Effector CD8-positive, alpha-beta T cell (primary cell): ENCODE measurements at places on chromosomes 7 and 10.

GRCh38 chr7:77910124-77910523, 111.6 kb downstream of the PHTF2 start:
- no peak for DNase-seq

DNA sequence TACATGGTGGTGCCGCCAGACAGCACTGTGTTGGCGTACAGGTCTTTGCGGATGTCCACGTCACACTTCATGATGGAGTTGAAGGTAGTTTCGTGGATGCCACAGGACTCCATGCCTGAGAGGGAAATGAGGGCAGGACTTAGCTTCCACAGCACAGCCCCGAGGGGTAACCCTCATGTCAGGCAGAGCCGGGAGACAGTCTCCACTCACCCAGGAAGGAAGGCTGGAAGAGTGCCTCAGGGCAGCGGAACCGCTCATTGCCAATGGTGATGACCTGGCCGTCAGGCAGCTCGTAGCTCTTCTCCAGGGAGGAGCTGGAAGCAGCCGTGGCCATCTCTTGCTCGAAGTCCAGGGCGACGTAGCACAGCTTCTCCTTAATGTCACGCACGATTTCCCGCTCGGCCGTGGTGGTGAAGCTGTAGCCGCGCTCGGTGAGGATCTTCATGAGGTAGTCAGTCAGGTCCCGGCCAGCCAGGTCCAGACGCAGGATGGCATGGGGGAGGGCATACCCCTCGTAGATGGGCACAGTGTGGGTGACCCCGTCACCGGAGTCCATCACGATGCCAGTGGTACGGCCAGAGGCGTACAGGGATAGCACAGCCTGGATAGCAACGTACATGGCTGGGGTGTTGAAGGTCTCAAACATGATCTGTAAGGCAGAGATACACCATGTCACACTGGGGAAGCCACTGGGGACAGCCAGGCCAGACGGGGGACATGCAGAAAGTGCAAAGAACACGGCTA, 104.6 kb upstream of the TNRC18 start:
- DNase-seq, result no peak

- no peak for DNase-seq
Observed at GRCh38 chr7:144786079-144786478, 49.8 kb downstream of the TPK1 start.

DNA sequence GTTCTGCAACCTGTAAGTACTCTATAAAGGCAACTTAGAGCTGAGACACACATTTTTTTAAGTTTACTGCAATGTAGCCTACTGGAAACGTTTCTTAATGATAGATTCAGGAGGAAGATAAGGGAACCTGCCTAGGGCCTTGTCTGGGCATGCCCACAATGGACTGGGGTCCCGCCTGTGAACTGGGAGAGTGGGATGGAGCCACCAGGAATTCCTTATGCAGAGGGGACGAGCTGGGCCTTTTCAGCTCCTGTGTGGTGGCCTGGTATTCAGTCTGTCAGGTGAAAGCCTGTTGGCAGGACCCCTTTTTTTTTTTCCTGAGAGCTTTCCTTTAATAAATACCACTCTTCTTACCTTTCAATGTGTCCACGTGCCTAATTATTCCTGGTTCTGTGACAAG, 384.4 kb upstream of the ZWINT start:
- no peak for DNase-seq

DNA sequence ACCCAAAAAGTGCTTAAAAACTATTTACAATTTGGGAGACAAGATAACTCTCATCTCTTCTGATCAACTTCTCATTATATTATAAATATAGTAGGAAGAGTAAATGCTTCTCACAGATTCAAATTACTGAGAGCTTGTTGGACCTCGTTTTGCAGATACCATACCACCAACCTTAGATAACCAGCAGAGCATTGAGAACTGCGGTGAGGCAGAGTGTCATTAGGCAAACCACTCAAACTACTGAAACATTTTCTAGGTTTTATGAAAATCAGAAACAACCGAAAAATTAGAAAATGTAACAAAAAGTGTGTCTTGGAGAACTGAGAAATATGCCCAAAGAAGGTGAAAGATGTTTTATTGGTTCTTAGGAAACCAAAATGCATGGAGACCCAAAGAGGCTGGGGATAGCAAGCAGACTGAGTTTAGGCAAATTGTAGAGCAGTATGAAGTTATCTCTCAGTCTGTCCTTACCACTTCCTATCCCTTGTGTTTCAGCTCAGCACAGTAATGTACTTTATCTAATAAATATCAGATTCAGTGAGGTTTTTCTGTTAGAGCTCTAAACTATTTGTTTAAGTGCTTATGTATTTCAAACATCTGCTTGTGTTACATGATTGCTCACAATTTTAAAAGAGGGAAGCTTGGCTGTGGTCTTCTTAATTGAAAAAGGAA, 77.9 kb downstream of the HECTD2 start:
- DNase-seq, result no peak

GRCh38 chr7:30212701-30213111, 71.7 kb upstream of the ZNRF2 start:
- no peak for DNase-seq

DNA sequence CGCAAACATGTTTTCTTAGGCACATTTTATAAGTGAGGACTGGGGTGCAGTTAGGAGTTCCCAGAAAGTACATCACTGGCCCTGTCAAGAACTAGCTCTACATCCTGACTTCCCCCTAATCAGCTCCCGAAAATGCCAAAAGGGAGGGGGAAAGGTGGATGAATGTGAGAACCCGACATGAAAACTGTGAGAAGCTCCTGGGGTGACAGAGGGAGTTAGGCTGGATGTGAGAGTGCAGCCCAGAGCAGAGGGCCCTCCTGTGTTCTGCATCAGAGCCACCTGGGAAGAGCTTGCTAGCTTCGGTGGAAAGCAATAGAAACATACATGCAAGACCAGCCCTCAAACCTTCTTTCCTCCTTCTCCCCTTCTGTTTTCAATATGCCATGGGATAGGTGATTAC, 30.5 kb upstream of the SEM1 start:
- no peak for DNase-seq

DNA sequence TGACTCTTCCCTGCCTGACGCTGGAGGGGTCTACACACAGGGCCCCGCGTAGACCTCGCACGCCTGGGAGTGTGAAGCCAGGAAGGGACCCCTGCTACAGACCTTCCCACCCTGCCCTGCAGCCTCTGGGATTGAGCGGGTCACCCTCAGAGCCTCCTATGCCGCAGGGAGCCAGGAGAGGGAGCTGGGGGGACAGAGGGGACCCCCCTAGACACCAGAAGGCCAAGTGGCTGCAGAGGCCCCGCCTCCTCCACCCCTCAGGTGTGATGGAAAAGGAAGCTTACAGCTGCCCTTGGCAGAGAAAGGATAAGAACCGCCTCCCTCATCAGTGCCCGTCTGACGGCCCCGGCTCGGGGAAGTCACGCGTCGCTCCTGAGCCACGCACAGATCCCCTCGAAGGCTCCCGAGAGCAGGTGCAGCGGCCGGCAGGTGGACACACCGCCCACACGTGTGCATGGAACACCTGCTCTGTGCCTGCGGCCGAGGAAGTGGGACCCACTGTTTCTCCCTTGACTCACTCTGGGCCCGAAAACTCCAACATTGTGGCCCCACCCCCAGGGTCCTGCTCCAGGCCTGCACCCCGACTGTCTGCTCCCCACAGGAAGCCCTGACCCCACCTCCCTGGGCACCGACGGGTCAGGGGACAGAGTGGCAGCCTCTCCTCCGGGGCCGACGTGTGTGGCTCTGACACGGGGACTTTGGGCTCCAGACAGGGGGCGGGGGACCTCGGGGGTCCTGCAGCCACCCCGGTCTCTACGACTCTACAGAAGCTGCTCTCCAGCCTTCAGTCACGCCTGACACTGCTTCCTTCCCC, 73.3 kb downstream of the MICALL2 start:
- DNase-seq, result no peak
